ENCODE measurements at places on chromosomes 2 and 18.

DNA sequence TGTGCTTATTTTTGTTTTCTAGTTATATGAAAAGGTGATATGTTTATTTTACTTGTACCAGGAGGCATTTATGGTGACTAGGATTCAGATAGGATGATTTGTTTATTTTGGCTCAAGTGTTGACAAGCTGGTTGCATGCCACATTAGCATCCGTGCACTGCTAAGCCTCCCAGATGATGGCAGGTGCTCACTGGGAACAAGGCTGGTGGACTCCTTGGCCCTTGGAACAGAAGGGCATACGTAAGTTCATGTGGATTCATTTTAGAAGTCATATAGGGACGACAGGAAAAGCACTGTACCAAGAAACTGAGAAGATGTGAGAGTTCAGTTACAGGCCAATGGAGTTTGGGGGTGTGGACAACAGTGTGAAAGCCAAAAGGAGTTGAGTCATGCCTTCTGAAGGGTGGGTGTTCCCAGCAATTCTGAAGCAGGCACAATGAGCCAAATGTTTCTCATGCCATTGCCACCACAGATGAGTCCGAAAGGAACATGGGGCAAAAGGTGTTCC is 166.2 kb downstream of the PHLPP1 start:
- peak; percentile 90 for DNase-seq

GRCh38 chr2:64604155-64604554 is 49.6 kb downstream of the SERTAD2 start:
- no peak for DNase-seq

DNA sequence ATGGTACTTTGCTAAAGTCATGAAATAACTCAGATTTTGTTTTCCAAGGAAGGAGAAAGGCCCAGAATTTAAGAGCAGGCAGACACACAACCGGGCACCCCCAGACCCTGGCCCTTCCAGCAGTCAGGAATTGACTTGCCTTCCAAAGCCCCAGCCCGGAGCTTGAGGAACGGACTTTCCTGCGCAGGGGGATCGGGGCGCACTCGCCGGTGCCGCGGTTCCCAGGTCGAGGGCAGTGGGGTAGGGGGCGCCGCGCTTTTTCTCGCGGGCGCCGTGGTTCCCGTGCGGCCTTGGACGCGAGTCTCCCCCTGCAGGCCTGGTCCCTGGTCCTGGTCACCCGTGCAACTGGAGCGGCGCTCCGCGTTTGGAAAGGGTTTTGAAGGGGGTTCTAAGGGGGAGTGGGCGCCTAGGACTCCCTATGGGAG is 1.2 kb downstream of the ZNF236 start:
- DNase-seq: no peak

GRCh38 chr2:202605174-202605573 is 29.6 kb upstream of the FAM117B start:
- DNase-seq: no peak

DNA sequence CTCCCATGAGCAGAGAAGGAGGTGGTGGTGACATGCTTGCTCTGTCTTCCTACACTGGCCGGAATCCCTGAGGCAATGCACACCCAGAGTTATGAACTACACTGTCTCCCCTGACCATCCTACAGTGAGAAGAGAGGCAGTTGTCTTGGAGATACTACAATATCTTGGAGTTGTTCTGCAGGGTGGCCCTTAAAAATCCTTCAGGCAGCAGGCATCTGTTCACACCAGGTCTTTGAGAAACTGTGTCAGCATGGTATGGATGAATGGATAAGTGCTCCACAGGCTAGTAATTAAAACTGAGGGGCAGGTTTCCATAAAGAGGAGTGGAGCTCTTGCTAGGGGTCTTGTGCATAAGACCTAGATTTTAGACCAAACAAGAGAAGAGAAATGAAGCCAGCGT is 223.7 kb upstream of the COPS8 start:
- DNase-seq: no peak

DNA sequence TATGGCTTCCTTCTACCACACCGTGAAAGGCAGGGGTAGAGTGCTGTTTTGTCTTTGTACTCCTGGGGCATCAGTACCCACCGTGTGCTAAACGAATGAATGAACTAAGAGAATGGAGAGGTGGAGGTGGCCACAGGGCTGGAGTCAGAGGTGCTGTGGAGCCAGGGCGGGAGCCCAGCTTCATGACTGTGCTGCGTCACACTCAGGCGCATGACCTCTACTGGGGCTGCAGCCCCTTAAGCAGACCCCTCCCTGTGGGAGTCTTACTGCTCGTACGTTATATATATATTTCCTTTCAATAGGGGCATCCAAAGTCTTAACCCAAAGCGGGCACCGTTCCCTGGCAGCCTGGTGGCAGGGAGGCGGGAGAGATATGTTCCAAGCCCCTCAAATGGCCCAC is 18.0 kb upstream of the LBH start:
- DNase-seq: no peak

GRCh38 chr2:226793646-226794045 is 6.0 kb downstream of the IRS1 start:
- DNase-seq: no peak

DNA sequence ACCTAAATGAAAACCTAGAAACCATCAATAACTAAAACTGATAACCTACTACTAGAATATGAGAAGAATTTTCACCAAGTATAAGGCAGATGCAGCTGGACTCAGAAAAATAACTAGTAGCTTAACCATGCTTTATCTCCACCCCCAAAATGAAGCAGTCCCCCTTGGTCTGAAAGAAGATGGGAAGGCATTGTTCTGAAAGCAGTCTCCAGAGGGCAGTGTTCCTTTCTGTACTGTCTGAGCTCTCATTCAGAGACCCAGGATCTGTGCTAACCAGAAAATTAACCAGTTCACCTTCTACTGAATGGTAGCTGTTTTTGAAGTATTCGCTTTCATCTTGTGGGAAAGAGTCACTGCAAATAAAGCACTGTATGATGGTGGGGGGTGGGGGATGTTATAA is 273.0 kb downstream of the PDE11A start:
- DNase-seq: no peak

DNA sequence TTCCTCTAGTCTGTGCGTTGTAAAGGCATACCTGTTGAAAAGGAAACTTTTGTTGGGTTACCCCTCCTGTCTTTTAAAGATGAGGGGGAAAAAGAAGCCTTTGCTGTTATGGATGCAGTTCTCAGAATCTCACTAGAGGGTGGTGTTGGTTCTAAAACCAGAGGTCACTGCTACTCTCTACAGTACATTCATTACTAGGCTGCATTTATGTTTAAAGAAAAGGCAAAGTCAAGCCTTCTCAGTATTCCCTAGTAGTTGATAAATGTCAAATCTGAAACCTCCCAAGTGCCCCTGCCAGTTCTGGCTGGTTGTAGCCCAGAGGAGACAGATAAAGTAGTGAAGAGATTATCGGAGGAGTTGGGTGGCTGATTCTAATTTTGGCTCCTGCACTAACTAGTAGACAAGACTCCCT is 1.4 kb upstream of the PLCL1 start:
- peak; percentile 41 for DNase-seq

GRCh38 chr2:64837925-64838641 is 151.1 kb upstream of the SLC1A4 start:
- DNase-seq: peak; percentile 29

DNA sequence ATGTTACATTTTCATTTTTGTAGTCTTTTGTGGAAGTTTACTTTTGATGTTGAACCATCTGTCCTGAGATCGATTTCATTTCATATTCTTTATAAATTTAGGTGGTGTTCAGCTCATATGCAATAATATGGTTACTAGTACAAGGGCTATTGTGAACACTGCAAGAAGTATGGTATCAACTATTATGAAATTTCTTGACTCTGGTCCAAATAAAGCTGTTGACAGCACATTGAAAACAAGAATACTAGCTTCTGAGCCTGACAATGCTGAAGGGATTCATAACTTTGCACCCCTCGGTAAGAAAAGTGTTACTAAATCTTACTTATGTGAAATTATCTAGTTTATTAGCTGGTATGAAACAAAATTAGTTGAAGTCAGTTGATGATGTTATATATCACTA is 124.9 kb upstream of the TTC27 start:
- DNase-seq: no peak

DNA sequence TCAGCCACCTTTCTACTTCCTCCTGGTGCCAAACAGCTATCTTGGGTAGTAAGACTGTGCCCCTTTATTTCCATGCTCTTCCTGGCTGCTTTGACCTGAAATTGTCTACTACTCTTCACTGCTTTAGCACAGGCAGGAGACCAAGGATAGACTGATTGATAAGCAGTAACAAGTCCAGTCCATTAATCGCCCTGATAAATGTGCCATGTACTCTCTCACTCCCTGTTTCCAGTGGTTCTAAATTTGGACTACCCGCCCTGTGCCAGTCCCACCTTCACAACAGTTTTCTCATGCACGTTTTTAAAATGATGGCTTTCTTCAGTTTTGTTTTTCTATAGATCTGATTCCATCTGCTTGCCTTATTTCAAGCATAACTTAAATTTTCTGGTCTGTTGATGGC is 189.6 kb upstream of the RBMS1 start:
- no peak for DNase-seq

- no peak for DNase-seq
Measured at GRCh38 chr18:5729983-5730699, 165.2 kb downstream of the TMEM200C start.

- peak; percentile 90 for DNase-seq
Measured at GRCh38 chr18:45726603-45727002, 2.6 kb downstream of the SLC14A1 start.

- no peak for DNase-seq
Measured at GRCh38 chr2:147945660-147946059, 74.9 kb downstream of the ORC4 start.

GRCh38 chr2:121858369-121858768 is 102.9 kb downstream of the TSN start:
- no peak for DNase-seq

DNA sequence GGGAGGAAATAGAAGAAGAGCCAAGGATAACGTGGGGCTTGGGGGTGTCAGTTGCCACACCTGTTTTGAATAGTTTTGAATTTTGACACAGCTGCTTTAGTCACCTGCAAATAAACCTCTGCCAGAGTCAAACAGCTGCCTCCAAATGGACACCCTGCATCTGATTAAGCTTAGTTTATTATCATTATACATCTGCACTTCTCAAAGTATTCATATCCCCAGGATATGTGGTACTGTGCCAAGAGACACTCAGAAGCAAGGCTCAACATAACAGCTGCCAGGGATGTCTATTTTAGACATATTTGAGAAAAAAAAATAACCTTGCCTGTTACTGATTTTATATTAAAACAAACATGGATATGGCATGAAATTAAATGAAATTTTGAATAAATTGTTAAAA is 122.5 kb upstream of the WDR75 start:
- DNase-seq: no peak

- DNase-seq: no peak
Measured at GRCh38 chr2:39492716-39493115, 55.6 kb upstream of the MAP4K3 start.

DNA sequence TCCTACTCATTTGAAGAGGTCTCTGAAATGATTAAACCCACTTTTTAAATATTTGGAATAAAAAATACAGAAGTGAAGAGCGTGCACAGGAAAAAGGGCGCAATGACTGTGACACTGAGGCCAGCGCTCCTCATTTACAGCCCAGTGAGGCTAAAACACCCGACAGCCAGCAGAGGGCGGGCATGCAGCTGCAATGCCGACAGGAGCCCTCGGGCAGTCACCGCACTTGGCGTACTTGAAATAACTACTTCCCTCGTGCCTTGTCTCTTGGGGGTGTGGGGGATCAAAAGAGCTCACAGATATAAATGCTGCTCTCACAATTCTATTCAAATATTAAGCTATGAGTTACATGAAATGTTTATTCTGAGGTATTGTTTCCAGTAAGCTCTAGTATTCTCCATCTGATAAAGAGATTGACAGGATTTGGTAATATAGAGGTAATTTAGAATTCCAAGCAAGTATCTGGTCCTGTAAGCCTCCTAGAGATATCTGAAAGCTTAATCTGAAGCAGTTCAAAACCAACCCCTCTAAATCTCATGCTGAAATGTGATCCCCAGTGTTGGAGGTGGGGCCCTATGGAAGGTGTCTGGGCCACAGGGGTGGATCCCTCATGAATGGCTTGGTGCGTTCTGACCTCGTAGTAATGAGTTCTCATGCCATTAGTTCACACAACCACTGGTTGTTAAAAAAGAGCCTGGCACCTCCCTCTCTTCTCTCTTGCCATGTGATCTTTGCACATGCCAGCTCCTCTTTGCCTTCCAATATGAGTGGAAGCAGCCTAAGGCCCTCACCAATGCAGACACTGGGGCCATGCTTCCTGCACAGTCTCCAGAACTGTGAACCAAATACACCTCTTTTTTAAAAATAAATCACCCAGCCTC is 93.6 kb downstream of the ZAP70 start:
- DNase-seq: peak; percentile 64

DNA sequence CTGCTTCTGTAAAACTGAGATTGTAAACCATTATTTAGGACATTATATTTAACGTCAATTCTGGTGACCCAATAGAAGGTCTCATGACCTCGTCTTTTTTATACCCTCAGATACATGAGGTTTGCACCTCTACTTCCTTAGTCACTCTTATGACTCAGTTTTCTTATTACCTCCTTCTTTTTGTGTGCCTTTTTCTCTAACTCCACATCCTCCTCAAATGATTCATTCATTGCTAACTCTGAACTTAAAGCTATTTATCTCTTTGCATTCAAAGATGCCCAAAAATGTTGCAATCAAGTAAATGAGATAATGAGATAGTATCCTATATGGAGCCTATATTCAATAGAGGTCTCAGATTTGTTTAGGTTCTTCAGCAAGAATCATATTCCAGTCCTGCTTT is 121.0 kb upstream of the KYNU start:
- DNase-seq: no peak

- DNase-seq: no peak
Measured at GRCh38 chr2:42185220-42185921, 16.2 kb downstream of the EML4 start.

DNA sequence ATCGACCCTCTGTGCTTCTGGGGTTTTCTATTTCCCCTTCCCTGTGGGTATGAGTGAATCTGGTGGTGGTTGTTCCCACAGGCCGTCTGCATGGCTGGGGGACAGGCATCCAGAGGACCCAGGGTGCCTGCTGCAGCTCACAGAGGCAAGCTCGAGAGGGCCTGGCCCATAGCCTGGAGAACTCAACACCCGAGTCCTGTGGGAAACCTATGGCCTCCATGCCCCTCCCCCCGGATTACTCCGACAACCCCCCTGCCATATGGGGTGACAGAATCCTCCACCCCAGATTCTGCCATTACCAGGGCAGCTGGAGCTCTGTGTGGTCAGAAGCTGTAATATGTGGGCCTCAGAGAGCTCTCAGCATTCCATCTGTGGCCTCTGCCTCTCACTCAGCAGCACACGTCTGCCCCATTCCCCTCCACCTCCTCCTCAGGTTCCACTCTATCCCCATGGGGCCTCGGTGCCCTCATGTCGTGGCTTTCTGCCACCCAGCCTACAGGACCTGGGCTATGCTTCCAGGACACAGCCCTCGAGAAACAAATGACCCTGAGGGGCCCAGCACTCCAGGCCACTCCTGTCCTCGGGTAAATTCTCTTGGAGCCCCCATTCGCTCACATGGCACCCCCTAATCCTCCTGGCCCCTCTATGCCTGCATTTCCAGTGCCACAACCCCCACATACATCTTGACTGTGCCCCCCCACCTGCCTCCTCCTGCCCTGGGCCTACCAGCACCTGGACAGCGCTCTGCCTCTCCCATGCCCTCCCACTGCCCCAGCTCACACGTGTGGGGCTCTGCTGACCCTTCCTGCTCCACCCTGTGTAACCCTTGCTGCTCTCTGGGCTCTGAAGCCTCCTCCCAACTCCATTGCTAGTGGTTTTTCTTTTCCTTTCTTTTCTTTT is 3.6 kb downstream of the MZT2A start:
- no peak for DNase-seq

Measured in H4 (cell line).